ENCODE measurements at places on chromosomes 13 and 19.

- no peak for DNase-seq
Measured at GRCh38 chr13:75339635-75340374, 142.2 kb downstream of the TBC1D4 start.

- DNase-seq: no peak
Measured at GRCh38 chr19:42067315-42067888, 2.6 kb downstream of the GRIK5 start.

DNA sequence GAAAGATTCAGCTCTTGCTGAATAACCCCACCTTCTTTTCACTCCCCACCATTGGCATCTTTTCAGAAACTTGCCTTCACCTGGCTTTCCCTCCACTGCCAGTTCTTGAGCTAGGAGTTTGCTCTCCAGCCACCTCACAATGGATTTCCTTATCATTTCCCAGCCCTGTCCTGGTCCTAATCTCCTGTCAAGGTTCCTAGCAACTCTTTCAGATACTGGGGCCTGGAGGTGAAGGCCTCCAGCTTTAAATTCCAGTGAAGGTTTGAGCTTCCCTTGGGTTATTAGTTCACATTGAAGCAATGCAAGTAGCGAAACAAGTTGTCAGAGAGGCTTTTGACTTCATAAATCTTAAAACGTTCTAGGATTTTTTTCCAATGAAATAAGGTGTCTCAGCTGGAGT is 320.8 kb upstream of the MAB21L1 start:
- no peak for DNase-seq

DNA sequence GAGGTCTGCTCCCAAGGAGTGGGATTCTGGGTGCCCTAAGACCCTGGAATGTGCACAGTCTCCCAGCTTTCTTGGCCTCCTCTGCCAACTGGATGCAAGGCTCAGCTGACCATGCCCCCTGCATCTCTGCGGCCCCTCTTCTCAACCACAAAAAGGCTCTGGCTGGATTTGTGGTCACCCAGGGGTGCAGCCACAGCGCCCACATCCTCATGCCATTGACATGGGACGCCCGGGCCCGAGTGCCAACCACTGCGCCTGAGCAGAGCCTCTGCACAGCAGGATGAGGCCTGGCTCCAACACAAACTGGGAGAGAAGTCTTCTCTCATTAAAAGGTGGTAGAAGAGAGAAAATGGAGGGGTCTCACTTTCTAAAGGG is 103.5 kb downstream of the FOXO1 start:
- no peak for DNase-seq

- no peak for DNase-seq
Measured at GRCh38 chr13:27461940-27462584, 11.7 kb upstream of the MTIF3 start.

DNA sequence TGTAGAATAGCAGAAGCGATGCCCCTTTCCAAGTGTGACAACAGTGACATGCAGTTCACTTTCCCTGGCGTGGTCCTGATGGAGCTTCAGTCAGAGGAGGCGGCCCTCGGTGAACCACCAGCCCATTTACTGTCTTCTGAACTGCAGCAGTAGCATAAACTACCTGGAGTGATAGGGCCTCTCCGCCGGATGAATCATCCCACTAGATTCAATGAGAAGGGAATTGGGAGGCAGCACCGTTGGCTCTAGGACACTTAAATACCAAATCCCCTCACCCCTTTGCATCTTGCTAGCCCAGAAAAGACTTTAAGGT is 112.8 kb upstream of the GPR12 start:
- no peak for DNase-seq

DNA sequence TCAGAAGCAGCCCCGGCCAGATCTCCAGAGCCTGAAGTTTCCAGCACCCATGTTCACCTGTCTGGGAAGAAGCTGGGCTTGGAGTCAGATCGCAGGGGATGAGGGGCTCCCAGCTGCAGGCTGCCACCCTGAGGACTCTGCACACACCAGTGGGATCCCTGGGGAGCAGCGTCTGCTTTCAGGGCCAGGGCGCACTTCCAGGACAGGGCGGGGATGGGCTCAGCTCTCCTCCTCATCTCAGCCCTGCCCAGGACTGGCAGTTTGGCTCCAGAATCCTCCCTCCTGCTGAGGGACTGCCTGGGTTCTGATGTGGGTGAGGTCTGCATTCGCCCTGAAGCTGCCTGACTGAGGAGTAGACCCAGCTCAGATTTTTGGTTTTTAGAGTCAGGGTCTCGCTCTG is 3.5 kb downstream of the SLC7A9 start:
- no peak for DNase-seq

GRCh38 chr13:81318231-81319019 is 977.5 kb upstream of the SPRY2 start:
- DNase-seq: no peak

GRCh38 chr13:109297628-109298027 is 488.8 kb downstream of the IRS2 start:
- no peak for DNase-seq

DNA sequence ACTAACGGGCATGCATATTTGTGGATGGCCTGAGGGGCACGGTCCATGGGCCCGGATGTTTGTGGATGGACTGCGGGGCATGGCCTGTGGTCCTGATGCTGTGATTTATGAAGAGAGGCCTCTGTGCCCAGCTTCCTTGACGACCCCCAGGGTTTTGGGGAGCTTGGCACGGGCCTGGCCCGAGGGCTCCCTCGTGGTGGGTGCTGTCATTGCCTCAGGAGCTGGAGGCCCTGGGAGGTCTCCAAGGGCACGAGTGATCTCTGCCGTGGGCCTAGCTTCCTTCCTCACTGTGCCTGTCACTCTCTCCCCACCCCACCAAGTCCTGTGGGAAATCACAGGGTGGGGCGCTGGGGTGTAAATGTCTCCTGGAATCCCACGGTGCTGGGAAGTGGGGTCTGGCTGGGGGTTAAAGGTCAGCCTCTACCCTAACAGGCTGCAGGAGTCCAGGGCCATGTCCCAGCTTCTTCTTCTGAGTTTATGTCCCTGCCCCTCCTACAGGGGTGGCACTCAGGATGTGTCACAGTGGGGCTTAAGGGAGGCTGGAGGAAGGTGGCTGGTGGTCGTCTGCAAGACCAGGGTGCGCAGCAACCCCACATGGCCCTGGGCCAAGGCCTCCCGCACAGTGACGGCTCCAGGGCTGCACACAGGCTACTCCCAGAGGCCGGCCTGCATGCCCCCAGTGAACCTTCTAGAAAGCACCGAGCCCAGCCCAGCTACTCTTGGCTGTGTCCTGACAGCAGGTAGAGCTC is 27.6 kb upstream of the RANBP3 start:
- DNase-seq: no peak

DNA sequence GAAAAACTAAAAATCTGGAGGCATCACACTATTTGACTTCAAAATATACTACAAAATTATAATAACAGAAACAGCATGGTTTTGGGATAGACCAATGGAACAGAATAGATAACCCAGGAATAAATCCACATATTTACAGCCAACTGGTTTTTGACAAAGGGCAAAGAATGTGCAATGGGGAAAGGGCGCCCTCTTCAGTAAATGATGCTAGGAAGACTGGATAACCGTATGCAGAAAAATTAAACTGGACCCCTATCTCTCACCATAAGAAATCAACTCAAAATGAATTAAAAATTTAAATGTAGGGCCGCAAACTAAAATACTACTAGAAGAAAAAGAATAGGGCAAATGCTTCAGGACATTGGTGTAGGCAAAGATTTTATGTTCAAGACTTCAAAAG is 440.5 kb upstream of the SGCG start:
- DNase-seq: no peak

- no peak for DNase-seq
Measured at GRCh38 chr13:90276216-90276615, 1071.3 kb upstream of the MIR17HG start.

DNA sequence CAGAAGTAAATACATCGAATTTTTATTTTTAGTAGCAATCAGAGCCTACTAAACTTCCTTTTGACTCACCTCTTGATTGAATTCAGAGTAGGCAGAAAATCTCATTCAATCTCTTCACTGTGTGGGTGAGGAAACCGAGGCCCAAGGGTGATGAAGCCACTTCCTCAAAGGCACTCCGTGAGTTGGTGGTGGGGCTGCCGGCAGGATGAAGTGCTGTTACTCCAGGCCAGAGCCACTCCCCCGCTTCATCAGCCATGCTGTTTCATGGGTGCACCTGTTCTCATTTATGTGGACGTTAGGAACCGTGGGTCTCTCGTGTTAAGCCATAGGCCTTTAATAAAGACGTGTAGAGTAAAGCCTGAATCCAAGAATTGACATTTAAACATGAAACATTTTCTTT is 13.2 kb downstream of the ING1 start:
- no peak for DNase-seq

DNA sequence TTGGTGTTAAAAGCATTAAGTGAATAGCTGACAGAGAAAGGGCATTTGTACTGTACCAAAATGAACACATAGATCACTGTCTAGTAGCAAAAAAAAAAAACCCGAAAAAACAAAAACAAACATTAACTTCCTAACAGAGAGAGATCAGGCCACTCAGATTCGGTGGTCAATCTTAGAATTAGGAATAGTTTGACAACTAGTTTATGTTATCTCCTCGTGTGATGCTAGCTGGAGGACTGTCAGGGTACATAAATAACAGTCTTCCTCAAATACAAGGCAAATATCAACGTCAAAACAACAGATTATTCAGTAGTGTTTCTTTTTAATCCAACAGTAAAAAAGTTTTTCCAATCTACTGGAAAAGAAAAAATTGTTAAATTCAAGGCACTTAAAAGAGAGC is 1.7 kb downstream of the ZMYM5 start:
- DNase-seq: no peak

- no peak for DNase-seq
Measured at GRCh38 chr19:16285769-16286498, 38.7 kb upstream of the KLF2 start.

DNA sequence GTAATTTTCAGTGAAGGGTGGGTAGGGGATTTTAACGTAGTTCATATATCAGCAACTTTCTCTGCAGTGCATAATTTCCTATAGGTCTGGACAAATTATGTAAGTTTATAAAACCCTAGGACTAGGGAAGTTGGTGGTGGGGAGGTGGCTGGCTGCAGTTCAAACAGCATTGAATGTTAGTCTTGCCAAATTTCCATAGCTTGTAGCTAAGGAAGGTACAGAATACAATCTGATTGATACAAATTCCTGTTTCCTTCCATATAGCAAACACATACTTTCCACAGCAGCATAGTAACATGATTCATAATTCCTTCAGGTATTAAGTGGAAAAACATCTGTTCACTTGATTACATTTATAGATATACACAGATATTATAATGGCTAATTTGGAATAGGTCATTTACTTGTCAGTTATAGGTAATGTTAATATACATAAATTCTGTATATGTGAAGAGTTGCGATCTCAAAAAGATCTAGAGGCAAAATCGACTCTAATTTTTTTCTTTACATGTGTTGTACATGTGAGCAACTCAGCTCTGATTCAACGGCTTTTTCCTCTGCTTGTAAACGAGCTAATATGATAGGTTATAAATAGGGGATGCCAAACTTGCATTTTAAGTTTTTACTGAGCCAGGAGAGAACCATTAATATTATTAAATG is 233.4 kb upstream of the CSNK1A1L start:
- no peak for DNase-seq

- DNase-seq: no peak
Measured at GRCh38 chr19:3665681-3666544, 34.4 kb downstream of the PIP5K1C start.

GRCh38 chr19:38900743-38901190 is 998 bp downstream of the NFKBIB start:
- DNase-seq: no peak

DNA sequence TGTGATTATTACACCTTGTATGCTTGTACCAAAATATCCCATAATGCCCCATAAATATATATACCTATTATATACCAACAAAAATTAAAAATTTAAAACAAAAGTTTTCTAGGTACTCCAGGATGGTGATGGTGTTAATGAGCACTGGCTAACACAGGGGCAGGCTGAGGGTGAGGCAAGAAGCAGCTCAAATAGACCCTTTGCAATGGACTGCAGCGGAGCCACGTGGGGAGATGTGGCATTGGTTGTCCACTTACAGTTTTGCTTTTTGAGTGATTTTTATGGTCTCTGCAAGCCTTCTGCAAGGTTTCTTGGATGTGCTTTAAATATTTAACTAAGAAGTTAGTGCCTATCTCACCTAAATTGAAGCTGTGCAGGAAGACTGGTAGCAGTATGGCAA is 132.9 kb downstream of the RAP2A start:
- DNase-seq: no peak

DNA sequence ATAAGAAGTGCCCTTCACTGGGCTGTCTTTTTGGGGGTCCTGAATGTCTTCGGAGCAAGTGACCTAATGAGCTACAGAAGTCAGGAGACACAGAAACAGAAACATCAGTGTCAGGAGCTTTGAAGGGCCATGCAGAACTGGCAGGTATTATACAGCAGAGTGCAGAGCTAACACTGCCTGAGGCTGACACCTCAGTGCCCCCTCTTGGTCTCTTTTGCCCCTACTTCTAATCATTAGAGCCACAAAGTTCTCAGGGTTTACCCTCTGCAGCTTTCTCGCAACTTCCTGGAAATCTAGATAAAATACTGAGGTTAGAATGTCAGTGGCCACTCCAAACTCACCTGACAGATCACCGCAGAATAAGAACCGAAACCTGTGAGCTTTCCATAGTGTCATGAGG is 172.7 kb downstream of the B3GLCT start:
- DNase-seq: no peak

- DNase-seq: peak; percentile 2
Measured at GRCh38 chr13:103140001-103140671, 73.9 kb upstream of the SLC10A2 start.

- DNase-seq: no peak
Measured at GRCh38 chr19:44600466-44600865, 12.9 kb upstream of the IGSF23 start.

GRCh38 chr13:51269039-51269438 is 46.8 kb downstream of the FAM124A start:
- DNase-seq: no peak

- no peak for DNase-seq
Measured at GRCh38 chr19:49949742-49950589, 11.0 kb downstream of the SIGLEC11 start.

GRCh38 chr13:80717776-80718175 is 376.9 kb upstream of the SPRY2 start:
- no peak for DNase-seq

DNA sequence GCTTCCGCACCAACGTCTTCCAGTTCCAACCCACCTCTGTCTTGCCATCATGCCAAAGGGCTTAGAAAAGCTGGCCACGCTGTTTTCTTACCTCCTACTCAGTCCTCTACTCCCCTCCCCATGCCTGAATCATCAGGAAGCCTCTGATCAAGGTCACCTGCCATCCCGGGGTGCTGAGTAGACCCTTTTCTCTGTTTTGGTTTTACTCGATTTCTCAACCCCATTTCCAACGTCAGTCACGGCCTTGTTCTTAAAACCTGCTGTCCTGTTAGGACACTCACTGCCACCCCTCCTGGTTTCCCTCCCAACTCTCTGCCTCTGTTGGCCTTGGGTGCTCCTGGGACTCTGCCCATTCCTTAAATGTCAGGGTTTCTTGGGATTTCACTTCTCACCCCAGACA is 350.1 kb downstream of the FOXO1 start:
- no peak for DNase-seq

Data from LNCaP clone FGC (cell line).